ENCODE measurements at places on chromosomes 5 and 9.

GRCh38 chr9:117835798-117836197, 131.6 kb downstream of the TLR4 start:
- DNase-seq, result no peak

DNA sequence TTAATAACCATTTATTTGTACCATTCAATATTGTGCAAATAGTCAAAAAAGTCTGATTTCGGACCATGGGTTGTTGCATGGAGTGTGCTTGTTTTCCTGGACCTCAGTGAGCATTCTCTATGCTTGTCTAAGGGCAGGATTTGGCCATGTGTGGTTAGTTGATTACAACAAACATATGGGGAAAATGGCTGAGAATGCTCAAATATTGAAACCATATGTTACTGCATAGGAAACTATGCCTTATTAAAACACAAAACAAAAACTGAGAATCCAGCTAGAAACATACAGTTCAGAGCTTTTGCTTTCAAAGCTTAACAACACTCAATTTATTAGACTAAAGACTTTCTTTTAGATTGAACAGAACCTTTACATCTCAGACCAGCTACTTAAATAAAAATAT, 928.3 kb downstream of the NR2F1-AS1 start:
- DNase-seq, result peak; percentile 34

- DNase-seq, result no peak
These were observed 21.7 kb upstream of the OLFM1 start for GRCh38 chr9:135065804-135066203.

- no peak for DNase-seq
These were observed 388.6 kb upstream of the IRX2 start for GRCh38 chr5:3140117-3140516.

DNA sequence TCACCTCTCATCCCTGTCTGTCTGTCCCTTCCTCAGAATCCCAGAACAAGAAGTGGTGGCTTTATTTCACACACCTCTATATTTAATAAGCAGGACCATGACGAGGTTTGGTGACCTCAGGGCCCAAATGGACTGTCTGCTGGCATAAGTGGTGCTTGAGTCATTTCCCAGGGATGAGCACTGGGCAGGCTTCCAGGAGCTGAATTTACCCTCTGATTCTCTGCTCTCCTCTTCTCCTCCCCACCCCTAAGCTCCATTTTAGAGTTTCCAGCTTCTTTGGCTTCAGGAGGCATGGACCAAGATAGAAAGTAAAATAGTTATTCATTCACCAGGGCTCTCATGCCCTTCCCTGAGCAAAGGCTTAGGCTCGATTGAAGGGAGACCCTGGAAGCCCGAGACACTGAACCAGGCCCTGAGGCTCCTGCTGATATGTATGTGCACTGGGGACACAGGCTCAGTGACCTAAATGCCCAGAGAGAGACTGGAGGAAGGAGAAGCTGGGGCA, 69.1 kb downstream of the PPARGC1B start:
- DNase-seq, result peak; percentile 69

DNA sequence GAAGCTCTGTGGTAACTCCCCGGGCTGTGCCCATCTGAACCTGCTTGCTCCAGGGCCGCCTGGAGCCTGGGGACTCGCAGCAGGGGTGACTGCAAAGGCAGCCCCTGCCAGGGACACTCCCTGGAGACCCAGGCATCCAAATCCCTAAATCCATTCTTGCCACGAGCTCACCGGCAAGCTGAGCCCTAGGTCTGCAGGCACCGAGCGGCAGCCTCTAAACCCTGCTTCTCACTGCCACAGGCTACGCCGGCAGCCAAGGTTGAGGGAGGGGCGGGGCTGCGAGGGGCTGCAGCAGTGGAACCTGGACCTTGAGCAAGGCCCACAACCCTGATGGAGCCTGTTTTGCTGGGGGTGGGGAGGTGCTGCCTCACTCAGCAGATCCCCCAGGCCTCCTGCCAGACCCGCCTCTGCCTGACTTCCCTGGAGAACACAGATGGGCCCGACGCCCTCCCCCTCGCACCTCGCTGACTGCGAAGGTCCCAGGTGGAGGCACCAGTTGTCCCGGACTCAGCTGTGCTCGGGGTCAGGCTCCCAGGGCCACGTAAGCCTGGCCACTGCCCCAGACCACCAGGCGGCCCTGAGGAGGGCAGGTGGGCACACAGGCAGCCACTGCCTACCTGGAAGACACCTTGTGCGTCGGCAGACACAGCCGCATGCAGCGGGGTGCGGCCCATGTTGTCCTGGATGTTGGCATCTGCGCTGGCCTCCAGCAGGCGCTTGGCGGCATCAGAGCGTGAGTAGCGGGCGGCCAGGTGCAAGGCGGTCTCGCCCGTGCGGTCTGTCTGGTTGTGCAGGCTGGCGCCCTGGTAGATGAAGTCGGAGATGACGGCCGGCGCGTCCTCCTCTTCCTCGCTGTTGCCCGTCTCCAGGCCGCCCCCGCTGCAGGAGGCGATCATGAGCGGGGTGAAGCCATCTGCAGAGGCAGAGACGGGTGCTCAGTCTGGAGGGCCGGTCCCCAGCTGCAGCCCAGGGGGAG, 17.4 kb upstream of the SEC16A start:
- DNase-seq, result no peak

DNA sequence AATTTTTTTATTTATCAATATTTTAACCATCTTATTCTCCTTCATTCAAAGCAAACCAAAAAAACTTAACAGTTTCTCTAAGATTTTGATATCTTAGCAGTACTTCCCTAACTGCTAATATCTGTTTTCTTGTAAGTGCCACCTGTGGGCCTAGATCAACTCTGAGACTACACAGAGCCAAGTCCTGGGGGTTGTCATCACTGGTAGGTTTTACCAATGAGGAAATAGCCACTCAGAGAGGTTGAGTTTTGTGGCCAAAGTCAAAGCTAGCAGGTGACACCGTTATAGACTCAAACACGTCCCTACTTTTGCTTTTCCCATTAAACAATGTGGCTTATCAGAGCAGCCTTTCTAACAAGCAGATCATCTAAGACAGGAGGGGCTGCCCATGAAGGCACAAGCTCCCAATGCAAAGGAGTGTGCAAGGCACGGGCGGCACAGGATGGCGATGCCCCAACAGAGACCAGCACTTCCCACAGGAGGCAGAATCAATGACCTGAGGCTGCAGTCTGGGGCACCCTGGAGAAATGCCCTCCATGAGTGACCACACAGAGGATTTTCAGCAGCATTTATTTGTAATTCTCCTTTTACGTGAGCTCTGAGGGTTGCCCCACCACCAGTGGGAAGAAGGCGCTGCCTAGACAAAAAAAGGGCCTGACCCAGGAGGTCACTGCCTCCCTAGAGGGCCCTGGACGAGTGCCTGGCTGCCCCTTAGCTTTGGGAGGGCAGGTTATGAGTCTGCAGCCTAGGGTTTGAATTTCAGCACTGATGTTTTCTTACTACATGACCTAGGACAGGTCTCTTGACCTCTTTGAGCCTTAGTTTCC, 7.4 kb downstream of the TBC1D2 start:
- no peak for DNase-seq

DNA sequence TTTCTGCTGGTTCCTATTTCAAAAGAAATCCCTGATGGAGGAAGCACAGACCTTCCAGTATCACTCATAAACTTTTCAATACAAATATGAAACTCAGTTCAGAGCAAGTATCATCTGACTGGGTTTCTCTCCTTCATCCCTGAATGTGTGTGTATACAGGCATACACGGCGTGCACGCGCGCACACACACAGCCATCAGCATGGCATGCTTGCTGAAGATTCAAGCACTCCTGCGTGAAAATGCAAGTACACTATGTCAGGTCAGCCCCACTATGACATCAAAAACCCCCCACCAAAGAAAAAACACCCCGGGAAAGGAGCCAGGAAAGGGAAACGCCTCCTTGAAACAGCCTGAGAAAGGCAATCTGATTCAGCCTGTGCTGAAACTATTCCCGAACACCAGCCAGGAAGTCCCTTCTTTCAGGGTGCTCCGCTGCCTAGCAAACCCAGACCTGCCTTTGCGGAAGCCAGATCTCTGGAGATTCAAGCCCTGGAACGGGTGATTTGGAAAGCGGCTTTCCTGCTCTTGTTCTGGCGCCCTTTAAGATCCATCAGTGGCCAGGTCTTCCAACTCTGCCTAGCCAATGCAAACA, 831 bp downstream of the KLHL3 start:
- no peak for DNase-seq

DNA sequence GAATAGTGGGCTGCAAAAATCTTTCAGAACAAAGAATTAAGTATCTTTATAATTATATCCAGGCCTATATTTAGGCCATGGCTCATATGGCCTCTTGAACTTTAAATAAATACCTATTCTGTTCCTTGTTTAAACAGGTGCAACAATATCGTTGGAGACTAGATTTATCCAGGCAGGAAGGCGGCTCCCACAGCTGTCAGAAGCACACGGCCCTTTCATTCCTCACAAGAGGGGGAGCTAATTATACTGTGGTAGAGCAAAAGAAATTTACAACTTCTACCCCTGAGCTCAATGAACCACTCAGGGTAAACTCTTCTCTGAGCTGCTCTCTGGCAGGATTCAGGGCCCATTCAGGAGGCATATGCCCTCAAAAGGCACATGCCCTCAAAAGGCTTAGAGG, 31.3 kb downstream of the TMEM174 start:
- no peak for DNase-seq

- DNase-seq, result no peak
These were observed 1.3 kb upstream of the IL3 start for GRCh38 chr5:132059043-132059695.

DNA sequence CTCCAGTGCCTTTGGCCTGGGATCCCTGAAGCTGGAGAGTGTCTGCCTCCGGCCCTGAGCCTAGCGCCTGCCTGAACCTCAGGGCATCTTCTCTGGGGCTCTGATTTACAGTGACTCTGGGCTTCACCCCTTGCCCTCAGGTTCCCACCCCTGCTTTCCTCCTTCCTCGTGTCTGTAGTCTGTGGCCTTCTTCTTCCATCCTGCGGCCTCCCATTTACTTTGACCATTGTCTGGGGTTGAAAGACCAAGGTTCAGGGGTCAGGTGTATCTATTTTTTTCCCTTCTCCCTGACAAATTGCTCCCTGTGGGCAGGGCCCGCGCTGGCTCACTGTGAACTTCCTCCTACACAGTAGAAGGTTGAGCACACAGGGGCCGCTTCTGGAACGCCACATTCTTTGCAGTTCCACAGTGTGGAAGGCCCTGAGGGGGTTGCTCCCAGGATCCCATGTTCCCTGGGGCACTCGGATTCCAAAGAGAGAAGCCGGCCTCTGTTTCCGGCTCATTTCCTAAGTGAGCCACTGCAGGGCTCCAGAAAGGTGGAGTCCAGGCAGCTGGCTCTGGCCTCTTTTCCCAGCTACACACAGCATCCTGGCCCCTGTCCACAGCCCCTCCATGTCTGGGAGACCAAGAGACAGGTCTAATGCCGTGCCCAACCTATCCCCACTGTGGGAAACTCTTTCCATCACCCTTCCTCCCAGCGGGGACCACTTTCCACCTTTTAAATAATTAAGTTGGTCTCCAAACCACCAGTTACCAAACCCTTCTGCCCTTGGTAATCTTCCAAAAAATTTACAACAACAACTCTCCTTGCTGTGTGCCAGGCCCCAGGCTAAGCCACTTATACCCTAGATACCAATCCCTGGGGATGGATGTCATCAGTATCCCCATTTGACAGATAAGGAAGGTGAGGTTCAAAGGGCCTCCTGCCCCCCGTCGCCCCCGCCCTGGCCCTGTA, 140.3 kb upstream of the IER5L start:
- no peak for DNase-seq

GRCh38 chr5:157903117-157903450, 44.1 kb upstream of the CLINT1 start:
- DNase-seq, result no peak

- no peak for DNase-seq
These were observed 7.0 kb downstream of the TPM2 start for GRCh38 chr9:35682520-35683315.

DNA sequence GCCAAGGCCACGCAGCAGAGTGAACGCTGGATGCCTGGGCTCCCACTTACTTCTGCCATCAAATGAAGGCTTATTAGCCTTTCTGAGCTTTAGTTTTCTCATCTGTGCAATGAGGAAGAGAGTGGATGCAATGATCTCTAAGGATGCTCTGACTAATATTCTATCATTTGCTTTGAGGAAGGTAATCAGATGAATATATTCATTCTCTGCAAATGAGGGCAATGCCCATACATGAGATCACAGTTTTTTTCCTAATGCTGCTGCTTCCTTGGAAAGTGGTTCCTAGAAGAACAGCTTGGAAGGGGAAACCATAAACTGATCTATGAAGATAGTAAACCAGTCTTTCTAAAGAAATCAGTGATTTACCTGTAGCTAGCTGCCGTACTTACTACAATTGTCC, 152.4 kb downstream of the NSG2 start:
- DNase-seq, result no peak

DNA sequence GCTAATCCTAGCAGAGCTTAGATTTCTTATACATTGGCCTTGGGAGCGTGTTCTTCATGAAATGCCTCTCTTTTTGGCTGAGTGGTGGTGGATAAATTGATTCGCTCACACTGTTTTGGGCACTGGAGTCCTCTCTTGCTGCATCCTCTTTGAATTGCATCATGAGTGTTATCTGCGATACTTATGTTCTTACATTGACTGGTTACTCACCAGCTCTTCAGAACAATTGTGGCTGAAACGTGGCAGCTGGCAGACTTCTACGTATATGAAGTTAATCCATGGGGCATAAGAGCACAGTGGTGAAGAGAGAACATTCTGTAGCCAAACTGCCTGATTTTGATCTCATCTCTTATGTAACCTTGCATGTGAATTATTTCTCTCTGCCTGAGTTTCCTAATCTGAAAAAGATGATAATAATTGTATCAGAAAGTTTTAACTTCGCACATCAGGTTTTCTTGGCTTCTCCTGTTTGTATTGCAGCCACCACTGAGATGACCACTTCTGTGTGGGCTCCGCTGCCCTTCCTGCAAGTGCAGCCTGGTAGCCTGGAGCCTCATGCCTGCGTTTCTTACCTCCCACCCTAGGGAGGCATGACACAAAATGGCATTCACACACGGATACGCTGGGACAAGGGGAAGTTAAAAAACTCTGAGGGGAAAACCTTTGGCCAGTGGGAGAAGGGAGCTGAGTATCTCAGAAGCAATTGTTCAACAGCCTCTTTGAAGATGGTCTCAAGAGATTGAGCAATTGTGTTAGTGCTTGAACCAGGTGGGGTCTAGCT, 295.2 kb downstream of the ARHGAP26 start:
- no peak for DNase-seq

- no peak for DNase-seq
These were observed 290.8 kb upstream of the MPDZ start for GRCh38 chr9:13570068-13570974.

- DNase-seq, result no peak
These were observed 173.2 kb downstream of the SH3GL2 start for GRCh38 chr9:17752021-17752420.

GRCh38 chr5:13878357-13878756, 66.1 kb downstream of the DNAH5 start:
- DNase-seq, result no peak

- no peak for DNase-seq
These were observed 5.7 kb downstream of the TBCA start for GRCh38 chr5:77770293-77771005.

DNA sequence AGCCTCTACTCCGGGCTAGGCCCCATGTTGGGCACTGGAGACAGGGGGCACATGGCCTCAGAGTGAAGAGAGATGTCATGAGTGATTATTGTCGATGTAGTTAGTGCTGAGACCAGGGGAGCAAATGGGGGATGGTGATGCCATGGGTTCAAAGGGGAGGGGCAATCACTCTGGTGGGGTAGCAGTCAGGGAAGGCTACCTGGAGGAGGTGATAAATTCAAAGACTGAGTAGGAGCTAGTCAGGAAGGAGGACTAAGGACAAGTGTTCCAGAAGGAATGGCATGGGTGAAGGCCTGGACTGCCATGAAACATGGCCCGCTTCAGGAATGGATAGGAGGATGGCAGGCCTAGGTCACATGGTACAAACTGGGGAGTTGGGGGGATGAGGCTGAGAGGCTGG, 41.6 kb downstream of the C9orf50 start:
- DNase-seq, result no peak

Data from BJ (cell line).